ENCODE measurements at places on chromosomes 2 and 18.

- no peak for DNase-seq
Observed at GRCh38 chr2:218397820-218398436, 1.7 kb upstream of the CTDSP1 start.

GRCh38 chr2:7773362-7774360 lies 856.4 kb downstream of the RNF144A start:
- DNase-seq: no peak

GRCh38 chr2:26457251-26457666 lies 20.7 kb downstream of the OTOF start:
- DNase-seq: no peak

DNA sequence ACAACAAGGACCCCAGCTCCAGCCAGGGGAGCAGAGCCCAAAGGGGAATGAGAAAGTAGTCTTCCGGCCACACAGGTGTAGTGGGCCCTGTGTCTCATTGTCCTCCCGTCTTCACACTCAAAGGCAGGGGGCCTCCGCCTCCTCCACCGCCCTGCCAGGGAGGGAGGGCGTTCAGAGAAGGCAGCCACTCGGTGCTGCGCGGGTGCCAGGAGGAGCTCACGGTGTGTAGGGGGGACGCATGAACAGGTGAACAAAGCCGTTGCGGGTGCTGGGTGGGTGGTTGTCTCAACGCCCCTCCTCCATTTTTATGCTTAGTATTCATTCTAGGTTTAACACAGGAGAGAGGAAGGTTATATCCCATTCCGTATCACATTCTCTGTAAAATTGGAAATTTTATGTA lies 36.7 kb downstream of the SH3BP4 start:
- DNase-seq: no peak

- DNase-seq: no peak
Observed at GRCh38 chr2:125959047-125959446, 696.9 kb upstream of the GYPC start.

DNA sequence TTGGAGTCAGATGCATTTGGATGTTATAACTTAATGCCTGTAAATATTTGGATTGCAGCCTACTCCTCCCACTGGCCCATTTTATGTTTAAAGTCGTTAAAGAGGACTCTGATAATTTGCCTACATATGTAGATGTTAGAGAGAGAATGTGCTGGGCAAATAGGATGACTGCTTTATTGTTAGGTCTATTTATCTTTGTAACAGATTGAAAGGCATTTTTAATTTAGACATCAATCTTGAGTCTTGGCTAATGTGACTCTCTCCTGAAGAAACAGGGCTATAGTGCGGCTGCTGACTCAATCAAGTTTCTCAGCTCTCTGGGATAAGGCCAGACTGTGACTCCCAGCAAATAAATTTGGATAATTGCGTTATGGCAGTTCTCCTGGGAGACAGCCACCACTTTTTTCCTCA lies 1101.4 kb downstream of the CBLN2 start:
- no peak for DNase-seq

Measured in glutamatergic neuron (in vitro differentiated cells).